Cerebellar cortex (tissue), 1 donor: ENCODE measurements at places on chromosomes 2 and 18.
A peak's percentile ranks its signal among the peaks of the same experiment; 100 is the strongest.

- no peak for DNase-seq
These were observed 993.1 kb upstream of the TMEFF2 start for GRCh38 chr2:193187816-193188215.

DNA sequence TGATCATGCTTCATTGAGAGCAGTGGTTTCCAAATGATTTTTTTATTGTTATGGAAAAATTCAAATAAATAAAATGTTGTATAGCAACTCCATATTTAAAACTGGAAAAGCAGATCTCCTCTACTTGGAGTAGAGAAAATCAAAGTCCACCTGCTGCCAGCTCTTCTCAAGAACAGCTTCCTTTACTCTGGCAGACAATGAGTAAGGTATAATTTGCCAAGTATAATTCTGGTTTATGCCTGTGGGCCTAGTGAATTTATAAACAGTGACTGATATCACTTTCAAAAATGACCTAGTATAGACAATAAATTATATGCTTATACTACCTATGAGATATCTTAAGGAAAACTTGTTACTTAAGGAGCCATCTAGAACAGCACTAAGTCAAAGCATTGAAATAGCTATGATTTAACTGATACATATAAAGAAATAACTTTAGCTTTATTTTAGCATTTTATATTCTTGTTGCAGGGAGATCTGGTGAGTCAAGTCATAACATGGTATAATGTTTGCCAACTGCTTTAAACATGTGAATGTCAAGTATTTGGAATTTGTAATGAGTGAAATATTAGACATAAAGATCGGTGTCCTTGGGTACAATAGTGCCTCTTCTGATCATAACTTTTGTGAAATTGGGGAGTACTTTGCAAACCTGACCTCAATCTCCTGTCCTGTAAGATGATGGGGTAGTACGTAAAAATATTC, 1389.1 kb upstream of the PIK3C3 start:
- DNase-seq = no peak

GRCh38 chr2:22290302-22290701, 1094.7 kb upstream of the KLHL29 start:
- no peak for DNase-seq

- DNase-seq = no peak
These were observed 1.3 kb downstream of the AMMECR1L start for GRCh38 chr2:127884436-127884835.

DNA sequence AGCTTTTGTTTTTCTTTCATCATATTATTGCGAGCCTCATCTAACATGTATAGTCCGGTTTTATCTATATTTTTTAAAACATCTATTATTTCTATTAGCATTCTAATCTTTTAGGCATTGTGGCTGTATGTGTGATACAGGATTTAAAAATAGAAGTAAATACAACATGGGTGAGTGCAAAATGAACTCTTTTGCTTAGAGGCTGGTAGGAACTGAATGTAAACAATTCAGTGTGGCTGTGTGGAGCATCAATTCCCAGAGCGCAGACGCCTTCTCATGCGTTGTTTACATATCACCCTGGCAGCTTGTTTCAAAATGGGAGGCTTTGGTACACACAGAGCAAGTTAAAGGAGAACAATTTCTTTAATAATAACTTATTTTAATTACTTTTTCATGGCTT, 836 bp downstream of the DTNA start:
- DNase-seq = no peak

DNA sequence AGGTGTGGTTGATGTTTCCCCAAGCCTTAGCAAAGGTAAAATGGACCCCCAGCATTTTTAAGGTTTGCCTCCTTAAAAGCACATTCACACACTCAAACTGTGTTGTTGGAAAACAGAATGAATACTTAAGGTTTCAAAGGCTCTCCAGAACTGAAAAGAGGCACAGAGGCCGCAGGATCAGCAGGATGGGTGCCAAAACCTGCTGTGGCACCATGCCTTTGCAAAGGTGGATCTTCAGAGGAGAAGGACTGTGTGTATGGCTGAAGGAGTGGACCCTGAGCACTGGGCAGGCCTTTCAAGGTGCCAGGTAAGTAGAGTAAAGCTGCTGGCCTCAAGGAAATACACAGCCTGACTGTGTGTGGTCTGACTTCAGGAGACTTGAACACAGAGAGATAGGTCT, 127.3 kb downstream of the XRCC5 start:
- DNase-seq = no peak

DNA sequence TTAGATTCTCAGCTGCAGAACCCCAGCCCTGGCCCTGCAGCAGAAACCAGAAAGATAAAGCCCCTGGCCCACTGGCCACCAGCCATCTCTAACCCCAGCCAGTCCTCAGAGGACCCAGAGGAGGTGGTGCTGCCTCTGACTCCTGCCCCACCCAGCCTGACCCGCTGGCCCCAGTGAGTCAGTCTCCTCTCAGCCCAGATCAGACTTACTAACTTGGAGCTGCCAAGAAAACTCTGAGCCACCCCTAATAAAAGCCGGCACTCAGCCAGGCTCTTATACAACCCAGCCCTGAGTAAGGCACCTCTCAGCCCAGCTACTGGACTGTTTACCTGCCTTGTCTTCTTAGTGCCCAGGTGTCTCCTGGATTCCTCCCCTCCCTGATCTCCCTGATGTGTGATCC, 2.0 kb downstream of the SLC14A2 start:
- no peak for DNase-seq

- DNase-seq = no peak
These were observed 42.4 kb downstream of the LRRFIP1 start for GRCh38 chr2:237669628-237670392.

DNA sequence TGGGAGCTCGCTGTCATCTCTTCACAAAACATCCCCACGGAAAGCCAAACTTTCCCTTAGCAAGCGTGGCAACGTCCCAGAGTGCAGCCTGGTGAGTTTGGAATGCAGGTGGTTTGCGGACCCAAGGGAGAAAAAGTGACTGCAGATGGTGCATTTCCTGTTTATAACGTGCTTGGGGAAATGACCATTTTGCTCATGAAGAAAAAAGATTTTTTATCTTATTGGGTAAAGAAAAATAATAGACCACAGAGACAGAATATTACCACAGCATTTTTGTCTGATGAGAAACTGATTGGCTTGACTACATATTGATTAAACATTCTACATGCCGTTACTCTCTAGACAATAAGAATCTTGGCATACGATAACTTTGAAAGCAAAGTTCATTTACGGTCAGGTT, 136.5 kb downstream of the COPS8 start:
- no peak for DNase-seq

GRCh38 chr2:224659714-224660113, 56.5 kb downstream of the CCDC195 start:
- DNase-seq = no peak

DNA sequence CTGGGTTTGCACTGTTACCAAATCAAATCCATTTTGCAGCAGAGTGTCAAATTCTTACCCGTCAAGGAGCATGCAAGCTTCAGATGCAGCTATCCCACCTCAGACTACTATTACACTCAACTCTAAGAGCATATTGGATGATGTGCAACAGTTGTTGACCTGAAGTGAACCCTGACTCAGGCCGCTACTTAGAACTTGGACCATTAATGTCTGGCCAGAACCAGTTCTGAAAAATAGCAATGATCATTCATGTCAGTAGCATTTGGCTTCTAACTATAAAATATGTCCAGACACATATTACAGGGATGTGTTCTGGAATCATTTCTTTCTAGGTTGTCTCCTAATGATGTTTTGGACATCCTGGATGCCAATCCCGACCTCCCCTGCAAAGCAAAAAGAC, 135.5 kb upstream of the PKDCC start:
- no peak for DNase-seq

- no peak for DNase-seq
These were observed 88.7 kb downstream of the MYO1B start for GRCh38 chr2:191333911-191334357.

DNA sequence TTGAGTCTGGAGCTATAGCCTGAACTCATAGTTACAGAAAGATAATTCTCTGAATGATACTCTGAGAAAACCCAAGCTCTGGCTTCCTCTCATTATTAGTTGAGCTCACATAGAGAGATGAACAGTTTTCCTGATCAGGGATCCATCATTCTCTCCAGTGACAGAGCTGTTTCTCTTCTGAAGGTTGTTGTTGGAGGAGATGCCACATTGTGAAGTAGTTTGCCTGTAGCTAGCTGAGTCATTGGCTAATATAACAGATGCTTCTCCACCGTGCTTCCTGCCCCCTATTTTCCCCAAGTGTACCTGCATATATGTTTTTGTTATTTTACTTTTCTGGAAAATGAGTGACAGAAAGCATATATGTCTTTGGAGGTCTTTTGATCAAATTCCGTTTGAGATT, 64.6 kb downstream of the OSBPL6 start:
- DNase-seq = no peak

DNA sequence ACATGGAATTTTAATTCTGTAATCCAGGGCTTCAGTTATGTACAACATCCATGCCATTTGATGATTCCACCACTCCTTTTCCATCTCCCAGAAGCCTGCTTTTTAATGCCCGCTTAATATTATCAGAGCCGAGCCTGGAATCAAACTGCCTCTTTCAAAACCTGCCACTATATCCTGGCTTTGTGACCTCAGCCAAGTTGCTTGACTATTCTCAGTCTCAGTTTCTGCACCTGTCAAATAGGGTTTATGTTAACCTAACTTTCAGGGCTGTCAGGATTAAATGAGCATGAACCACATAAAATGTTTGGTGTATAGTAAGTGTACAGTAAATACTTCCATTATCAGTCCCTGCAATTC, 108.7 kb downstream of the XRCC5 start:
- DNase-seq = no peak

DNA sequence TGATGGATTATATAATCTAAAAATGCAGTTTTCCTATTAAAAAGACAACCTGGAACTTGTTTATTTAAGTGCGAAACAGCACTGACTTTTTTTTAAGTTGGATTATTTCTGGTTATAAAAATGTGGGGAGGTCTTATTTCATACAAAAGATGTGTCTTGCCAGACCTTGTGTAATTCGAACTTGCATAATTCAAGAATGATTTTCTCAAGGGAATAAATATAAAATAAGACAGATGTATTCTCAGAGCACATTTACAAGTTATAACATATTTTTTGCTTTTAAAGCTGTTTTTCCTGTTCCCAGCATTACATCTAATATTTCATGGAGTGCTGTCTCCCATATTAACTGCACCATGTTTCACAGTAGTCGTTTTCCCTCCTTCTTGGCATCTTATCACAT, 263.1 kb downstream of the CDH20 start:
- no peak for DNase-seq

DNA sequence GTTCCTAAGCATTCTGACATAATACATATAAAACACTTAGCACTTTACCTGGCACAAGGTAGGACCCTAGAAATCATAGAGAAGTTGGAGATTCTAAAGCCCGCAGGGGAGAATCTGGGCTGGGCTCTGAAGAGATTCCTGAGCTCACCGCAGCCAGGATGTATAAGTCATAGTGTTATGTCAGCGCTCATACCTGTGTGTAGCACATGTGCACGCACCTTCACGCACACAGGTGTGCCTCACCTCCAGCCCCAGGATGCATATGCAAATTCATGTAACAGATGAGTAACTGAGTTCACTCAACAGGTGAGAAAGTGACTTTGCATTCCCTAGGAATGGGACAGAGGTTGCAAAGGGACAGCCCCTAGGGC, 7.9 kb upstream of the SDC1 start:
- DNase-seq = no peak

- peak; percentile 32 for DNase-seq
These were observed 866 bp upstream of the SF3B6 start for GRCh38 chr2:24076849-24077534.

DNA sequence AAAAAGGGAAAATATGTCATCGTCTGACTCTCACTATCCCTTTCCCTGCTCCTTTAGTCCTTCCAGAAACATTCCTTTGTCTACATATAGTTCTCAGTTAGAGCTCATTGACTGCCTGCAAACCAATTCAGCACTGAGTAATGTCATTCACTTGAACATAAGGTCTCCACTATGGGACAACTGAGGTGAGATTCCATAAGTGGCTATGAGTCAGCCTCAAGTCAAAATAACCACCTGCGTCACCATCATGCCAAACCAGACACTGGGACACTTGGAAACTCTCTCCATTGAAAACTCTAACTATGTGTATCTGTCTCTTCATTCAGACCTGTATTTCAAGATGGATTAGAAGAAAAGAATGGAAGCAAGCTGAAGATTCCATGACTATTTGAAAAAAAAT, 878.0 kb upstream of the PIK3C3 start:
- no peak for DNase-seq

GRCh38 chr2:23506531-23507266, 121.7 kb downstream of the KLHL29 start:
- DNase-seq = no peak

GRCh38 chr2:88247531-88247930, 77.4 kb downstream of the THNSL2 start:
- no peak for DNase-seq

DNA sequence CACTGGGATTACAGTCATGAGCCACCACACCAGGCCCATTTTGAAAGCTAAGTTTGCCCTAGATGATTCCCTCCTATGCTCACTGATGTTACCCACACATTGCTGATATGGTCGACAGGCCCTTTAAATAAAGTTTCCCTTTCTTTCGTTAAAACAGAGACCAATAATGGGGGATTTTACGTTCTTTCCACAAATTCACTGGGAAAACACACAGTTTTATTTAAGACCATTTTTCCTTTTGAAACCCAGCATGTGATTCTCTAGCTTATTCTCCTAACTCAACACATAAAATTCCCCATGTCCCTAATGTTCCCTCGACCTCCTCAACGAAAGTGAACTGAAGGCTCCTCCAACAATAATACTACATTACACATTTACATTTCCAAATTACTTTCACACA, 223.2 kb downstream of the ANAPC1 start:
- DNase-seq = no peak

GRCh38 chr2:226362980-226363379, 436.6 kb downstream of the IRS1 start:
- DNase-seq = no peak

DNA sequence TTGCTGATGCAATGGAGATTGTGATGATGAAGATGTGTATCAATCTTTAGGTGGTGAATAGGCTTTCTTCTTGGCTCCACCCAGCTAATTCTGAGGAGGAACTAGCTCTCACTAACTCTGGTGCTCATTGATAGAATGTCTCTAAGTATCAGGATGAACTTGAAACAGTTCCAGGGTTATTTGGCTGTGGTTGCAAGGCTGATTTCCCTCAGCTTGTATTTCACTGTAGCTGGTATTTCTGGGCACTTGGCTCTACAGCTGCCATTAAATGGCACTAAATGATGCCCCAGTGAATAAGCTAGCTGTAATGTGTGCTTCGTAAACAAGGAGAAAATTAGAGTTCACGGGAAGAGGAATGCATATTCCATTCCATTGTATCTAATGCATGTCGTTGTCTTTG, 241.2 kb downstream of the RPIA start:
- no peak for DNase-seq
